ENCODE measurements at places on chromosomes 11 and 22. TPM values are rescaled to one million over a fixed set of nuclear protein-coding genes. Genes with fewer than 3 reads are reported as not detected.
A peak's percentile ranks its signal among the peaks of the same experiment; 100 is the strongest.

LRRC75B gene
- total RNA-seq, result 9.5 TPM

OR5P2 gene
- total RNA-seq, result not detected

GLYAT gene
- total RNA-seq, result 0.14 TPM

BTG4 gene
- total RNA-seq, result not detected

TOMM22 gene
- 98.7 TPM for total RNA-seq

POU2F3 gene
- total RNA-seq, result 1.9 TPM

SLC6A5 gene
- not detected for total RNA-seq

IFITM10 gene
- total RNA-seq, result 1.7 TPM

DNA sequence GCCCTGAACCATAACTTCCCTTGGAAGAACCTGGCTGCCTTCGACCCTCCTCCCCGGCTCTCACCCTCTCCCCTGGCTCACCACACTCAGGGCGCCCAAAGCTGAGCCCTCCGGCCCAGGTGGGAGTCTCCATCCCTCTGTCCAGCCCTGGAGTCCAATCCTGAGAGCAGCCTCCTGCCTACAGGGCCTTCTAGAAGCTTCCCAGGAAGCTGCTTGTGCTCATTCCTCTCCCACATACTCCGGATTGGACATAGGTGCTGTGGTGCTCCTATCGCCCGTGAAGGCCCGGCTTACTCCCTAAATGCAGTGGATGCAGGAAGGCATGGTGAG is 1332.0 kb downstream of the BRD1 start:
- no peak for DNase-seq

DNA sequence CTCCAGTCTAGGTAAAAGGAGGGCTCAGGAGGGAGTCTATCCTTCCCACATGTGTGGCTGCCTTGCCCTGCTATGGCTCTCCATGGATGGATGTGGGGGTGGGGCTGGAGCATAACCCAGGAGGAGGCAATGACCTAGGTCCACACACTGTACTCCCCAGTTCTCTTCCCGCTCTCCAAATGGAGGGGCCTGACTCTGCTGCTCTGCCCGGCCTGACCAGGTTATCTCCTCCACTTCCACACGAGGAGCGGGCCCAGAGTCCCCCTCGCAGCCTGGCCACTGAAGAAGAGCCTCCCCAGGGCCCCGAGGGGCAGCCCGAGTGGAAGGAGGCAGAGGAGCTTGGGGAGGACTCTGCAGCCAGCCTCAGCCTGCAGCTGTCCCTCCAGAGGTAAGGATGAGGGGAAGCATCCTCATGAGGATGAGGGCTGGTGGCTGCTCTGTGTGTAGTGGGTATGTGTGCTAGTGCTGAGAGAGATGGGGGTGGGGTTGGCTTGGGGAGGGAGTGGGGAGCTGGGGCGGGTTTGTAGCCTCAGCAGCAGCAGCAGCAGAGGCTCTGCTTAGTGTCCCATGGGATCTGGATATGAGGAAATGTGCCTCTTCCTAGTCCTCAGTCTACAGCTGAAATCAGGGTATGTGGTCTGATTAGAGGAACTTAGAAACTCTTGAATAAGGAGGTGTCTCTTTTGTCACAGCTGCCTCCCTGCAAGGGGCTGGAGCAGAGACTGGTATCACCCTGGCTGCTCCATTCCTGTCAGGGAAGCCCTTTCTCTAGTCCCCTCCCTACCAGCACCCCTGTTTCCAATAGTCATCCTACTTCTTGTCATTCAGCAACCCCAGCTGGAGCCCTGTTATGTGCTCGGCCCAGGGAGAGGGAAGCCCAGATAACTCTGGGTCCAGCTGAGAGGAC is 54.1 kb downstream of the CEP164 start:
- DNase-seq, result no peak

- peak; percentile 67 for DNase-seq
Observed at GRCh38 chr22:17742527-17742902, 31.8 kb downstream of the BID start.

GRCh38 chr11:93737904-93738612 is 3.2 kb downstream of the TAF1D start:
- no peak for DNase-seq

- no peak for DNase-seq
Observed at GRCh38 chr11:66970807-66971442, 4.2 kb upstream of the C11orf86 start.

DNA sequence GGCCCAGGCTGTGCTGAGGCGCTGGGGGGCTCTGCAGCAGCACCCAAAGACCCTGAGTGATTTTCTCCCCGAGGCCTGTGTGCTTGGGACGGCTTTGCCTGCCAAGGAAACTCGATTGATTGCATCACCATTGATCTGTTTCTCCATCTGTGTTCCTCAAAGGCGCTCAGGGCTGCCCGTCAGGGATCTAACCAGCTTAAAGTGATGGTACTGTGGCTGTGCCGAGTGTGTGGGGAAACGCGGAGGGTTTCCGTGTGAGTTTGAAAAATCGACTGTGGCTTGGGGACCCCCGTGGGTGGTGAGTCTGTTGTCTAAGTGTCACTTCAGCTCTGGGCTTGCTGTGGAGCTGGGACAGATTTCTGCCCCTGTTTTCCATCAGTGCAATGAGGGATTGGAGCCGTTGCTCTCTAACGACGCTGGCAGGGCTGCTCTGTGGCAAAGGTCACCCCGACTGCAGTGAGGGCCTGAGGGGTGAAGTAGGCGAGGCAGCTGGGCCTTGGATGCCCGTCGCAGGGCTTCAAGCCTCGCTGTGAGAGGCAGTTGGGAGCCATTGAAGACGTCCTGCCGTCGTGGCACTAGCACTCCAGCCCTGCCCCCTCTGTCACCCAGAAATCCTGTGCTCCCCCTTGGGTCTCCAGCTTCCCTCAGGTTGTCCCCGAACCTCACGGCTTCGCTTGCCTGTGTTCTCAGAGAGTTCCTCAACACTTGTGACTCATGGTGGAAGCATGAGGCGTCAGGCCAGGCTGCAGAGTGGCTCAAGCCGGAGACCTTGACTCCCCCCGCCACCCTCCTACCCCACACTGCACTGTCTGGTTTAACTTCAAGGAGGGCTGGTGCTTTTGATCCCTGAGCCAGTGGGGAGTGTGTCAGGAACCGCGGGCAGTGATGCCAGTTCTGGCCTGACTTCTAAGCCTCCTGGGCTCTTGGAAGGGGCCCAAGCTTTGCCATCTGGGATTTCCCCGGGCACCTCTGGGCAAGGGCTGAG is 21.8 kb downstream of the CACNA1I start:
- no peak for DNase-seq

- no peak for DNase-seq
Observed at GRCh38 chr22:36087784-36088183, 59.2 kb upstream of the RBFOX2 start.

DNA sequence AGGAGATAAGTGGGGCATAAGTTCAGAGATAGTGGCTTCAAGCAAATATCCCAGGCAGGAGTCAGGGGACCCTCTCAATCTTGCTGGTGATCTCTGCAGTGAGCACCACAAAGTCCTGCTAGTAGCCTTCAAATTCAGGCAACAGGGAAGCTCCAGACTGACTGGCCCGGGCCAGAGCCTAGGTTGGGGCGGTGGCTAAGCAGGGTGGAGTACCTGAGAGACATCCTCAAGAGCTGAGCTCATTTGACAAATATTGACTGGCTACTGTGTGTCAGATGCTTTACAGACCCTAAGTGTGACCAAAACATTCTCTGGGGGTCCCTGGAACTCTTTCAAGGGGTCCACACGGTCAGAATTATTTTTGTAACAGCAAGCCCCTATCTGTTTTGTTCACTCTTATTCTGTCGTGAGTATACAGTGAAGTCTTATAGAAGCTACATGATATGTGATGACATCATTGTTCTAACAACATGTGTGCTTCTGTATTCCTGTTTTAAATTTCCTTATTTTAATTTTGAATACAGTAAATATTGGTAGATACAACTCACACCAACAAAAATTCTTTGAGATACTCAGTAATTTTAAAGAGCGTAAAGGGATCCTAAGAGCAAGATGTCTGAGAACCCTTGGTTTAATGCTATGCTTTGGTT is 71.6 kb downstream of the APIP start:
- peak; percentile 37 for DNase-seq

DNA sequence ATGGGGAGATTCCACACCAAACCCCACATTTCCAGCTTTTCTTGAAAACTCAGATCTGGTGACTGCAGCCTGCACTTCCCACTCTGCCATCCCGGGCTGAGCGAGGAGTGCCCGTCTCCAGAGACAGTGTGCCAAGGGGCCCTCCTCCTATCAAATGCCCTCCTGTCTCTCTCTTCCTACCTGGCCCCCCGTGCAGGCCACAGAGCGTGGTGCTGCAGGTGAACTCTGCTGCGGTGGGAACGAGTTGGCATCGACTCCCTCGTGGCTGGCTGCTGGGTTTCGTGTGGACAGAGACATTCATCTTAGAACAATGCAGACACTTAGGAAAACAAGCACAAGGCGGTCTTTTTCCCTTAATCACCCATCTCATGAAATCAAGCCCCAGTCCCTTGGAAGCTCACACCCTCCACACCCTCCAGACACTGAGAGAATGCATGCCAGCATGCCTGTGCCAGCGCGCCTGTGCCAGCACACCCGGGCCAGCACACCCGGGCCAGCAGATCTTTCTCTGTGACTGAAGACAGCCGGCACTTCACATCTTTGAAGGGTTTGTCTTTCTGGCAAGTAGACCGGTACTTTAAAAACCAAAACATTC is 65.0 kb downstream of the PARVB start:
- DNase-seq, result no peak

- no peak for DNase-seq
Observed at GRCh38 chr11:133834682-133835592, 10.4 kb downstream of the SPATA19 start.

- no peak for DNase-seq
Observed at GRCh38 chr11:132886335-132886734, 646.0 kb downstream of the OPCML start.

DNA sequence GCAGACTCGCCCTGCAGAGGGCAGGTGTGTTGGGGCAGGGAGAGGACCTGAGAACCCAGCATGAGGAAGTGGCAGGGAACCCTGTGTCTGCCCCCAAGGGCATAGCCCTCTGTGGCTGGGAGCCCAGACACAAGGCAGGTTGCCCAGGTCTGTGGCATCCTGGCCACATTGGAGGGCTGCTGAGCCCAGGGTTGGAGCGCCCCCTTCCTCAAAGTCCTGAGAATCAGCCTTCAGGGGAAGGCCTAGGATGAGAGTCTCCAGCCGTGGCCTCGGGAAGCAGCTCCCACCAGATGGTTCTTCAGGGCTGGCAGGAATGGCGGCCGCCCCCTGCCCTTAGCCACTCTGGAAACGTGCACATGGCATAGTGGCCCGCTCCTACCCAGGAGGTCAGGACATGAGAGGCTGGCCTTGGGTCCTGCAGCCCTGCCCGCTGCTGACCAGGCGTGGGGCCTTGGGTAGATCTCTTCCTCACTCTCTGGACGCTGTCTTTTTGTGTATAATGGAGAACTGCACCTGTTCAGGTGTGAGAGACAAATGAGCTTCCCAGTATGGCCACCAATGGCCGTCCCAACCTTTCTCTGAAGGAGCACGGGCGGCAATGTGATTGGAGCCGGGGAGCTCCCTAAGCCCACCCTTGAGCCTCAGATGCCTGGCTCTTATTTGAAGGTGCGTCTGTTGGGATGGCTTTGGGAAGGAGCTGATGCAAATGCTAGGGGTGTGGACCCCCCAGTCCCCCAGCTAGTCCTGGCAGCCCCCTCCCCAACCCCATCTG is 4.6 kb upstream of the CDC42BPG start:
- DNase-seq, result peak; percentile 87

GRCh38 chr11:2831781-2832532 is 53.6 kb downstream of the CDKN1C start:
- no peak for DNase-seq

GRCh38 chr11:92623055-92623454 is 346.4 kb upstream of the MTNR1B start:
- DNase-seq, result no peak

DNA sequence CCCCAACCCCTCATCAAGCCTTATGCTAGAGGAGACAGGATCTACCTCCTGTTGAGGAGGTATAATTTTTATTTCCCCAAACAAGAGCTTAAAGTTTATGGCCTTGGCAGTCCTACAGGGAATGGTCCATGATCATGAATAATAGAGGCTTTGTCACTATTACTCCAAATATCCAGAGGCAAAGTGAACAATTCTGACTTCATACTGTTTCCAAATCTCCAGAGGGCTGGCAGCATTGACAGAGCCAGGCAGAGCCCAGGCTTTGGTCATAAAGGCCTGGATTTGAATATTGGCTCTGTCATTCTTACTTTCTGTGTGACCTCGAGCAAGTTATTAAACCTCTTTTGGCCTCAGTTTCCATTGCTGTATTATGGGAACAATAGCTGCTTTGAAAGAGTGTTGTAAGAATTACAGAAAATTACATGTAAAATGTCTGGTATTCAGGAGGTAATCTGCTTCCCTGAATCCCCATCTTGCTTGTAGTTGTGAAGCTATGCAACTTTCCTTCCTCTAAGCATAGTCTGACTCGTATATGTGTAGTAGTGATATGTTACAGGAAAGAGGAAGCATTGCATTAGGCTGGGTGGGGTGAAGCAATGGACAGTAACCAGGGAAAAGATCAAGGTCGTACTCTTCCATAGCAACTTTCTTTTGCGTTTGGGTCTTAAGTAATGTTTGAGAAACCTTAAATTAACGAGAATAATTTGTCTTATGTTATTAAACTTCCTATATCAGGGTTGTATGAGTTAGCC is 88.8 kb downstream of the CD44 start:
- no peak for DNase-seq

GRCh38 chr11:123351375-123351774 is 78.7 kb upstream of the GRAMD1B start:
- DNase-seq, result no peak

GRCh38 chr22:21947040-21948014 is 5.3 kb downstream of the PPM1F start:
- DNase-seq, result no peak

- DNase-seq, result no peak
Observed at GRCh38 chr22:26606611-26607010, 11.2 kb downstream of the CRYBB1 start.

DNA sequence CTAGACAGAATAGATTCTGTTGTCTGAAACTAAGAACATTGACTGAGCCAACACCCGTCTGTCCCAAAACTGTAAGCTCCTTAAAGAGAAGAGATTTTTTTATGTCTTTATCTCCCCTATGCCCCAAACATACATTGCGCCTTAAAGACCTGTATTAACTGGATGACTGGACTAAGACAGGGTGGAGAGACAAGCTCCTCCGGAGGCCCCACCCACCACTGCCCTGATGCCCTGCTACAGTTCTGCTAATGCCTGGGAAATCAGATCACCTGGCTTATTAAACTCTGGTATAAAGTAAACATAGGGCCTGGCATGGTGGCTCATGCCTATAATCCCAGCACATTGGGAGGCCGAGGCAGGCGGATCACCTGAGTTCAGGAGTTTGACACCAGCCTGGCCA is 203.7 kb downstream of the TENM4 start:
- DNase-seq, result no peak

GRCh38 chr22:38872831-38873248 is 824 bp upstream of the CBX6 start:
- no peak for DNase-seq

DNA sequence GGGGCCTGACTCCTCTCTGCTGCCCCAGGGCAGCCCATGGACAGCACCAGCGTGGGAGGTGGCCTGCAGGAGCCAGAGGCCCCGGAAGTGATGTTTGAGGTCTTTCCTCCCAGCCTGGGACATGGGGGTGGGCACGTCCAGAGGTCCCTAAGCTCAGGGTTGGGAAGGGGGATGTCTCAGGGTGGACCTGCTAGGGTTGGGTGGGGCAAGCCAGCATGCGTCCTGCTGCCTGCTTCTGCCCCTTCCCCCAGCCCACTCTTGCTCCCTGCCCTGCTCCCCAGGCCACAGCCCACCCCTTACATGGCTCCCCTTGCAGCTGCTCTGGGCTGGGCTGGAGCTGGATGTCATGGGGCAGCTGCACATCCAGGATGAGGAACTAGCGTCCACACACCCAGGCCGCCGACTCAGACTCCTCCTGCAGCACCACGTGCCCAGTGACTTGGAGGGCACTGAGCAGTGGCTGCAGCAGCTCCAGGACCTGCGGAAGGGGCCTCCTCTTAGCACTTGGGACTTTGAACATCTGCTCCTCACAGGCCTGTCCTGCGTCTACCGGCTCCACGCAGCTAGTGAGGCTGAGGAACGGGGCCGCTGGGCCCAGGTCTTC is 1.3 kb downstream of the FAM180B start:
- peak; percentile 36 for DNase-seq

Data from left colon (tissue), 2 donors.